ENCODE measurements at places on chromosomes 1 and 21. TPM values are rescaled to one million over a fixed set of nuclear protein-coding genes. Genes with fewer than 3 reads are reported as not detected.

The IFNAR1 gene
- total RNA-seq, result 26.4 TPM

- H3K36me3 ChIP-seq, result no peaks in the 10 kb centered on the region
- H3K27me3 ChIP-seq, result peaks cover 2% of the 10 kb centered on the region
- H3K4me1 ChIP-seq, result peaks cover 26% of the 10 kb centered on the region
- no peak overlapping the region for H3K4me3 ChIP-seq
These were observed 47.7 kb upstream of the RHOU start for GRCh38 chr1:228687587-228687986.

The BRINP3 gene
- total RNA-seq, result 8.1 TPM

The ZFP69B gene
- total RNA-seq, result 9.5 TPM

The ZNF683 gene
- total RNA-seq, result not detected

All from type B pancreatic cell (in vitro differentiated cells).